ENCODE measurements at places on chromosomes 16 and 17. TPM values are rescaled to one million over a fixed set of nuclear protein-coding genes. Genes with fewer than 3 reads are reported as not detected.
A peak's percentile ranks its signal among the peaks of the same experiment; 100 is the strongest.

Gene KRTAP1-1
- total RNA-seq: not detected

Gene TMIGD1
- total RNA-seq: not detected

Gene KRTAP4-1
- total RNA-seq: not detected

Gene TBC1D3G
- total RNA-seq: not detected

Gene FNDC8
- total RNA-seq: not detected

DNA sequence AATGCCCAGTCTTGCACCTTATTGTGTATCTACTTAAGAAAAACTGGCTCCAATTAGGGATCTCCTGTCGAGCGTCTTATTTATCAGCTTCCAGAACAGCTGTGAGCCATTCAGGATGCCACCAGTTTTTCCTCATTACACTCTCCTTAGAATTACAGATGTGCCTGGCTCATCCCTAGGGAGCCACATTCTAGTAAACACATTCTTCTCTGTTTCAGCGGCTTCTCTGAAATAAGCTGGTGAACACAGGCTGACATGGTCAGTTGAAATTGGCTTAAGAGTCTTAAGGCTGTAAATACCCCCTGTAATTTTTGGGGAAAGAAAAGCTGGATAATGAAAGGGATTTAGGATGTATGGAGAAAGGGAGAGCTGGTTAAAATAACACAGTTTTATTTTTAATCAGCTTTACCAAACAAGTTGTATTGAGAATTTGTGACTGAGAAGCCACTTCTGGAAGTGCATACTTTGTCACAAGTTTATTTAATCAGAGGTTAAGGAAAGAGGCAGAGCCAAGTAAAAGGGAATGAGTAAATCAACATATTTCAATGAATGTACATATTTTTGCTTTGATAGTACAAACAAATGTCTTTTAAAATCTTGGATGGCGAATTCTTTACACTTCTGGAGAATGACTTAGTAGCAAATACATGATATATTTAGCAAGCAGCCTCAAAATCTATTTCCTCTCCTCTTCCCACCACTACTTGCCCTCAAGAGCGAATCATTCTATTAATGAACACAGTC, 562.0 kb upstream of the GOT2 start:
- DNase-seq: no peak
- no peaks in the 10 kb centered on the region for H3K27me3 ChIP-seq
- no peak overlapping the region for H3K27ac ChIP-seq
- no peaks in the 10 kb centered on the region for H3K36me3 ChIP-seq

- DNase-seq: peak; percentile 94
- peak overlapping the region; percentile 98 for H3K27ac ChIP-seq
- peaks cover 57% of the 10 kb centered on the region for H3K4me1 ChIP-seq
- H3K36me3 ChIP-seq: no peaks in the 10 kb centered on the region
- H3K4me3 ChIP-seq: no peak overlapping the region
These were observed 22.2 kb downstream of the KRT23 start for GRCh38 chr17:40915199-40915661.

DNA sequence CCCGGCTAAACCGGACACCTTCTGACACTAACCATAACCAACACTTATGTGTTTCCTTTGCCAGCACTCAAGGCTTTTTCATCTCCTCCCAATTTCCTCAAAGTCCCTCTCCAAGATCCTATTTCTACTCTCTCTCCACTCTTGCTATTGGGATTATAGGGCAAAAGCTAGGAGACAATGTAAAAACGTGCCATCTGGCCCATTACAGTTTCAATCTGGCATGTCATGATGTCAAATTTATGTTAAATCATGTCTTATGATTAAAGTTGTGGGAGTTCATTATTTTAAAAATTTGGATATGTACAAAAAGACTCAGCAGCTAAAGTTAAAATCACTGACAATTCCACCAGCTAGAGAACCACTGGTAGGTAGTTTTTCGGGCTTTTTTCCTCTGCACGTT, 77.3 kb downstream of the ZFHX3 start:
- H3K27me3 ChIP-seq: no peaks in the 10 kb centered on the region
- no peak overlapping the region for H3K27ac ChIP-seq
- H3K36me3 ChIP-seq: no peaks in the 10 kb centered on the region
- H3K4me3 ChIP-seq: no peak overlapping the region

- no peak for DNase-seq
- no peaks in the 10 kb centered on the region for H3K27me3 ChIP-seq
- no peak overlapping the region for H3K27ac ChIP-seq
- H3K36me3 ChIP-seq: no peaks in the 10 kb centered on the region
- H3K4me1 ChIP-seq: peaks cover 11% of the 10 kb centered on the region
These were observed 19.9 kb downstream of the ACTG1 start for GRCh38 chr17:81492706-81493105.

DNA sequence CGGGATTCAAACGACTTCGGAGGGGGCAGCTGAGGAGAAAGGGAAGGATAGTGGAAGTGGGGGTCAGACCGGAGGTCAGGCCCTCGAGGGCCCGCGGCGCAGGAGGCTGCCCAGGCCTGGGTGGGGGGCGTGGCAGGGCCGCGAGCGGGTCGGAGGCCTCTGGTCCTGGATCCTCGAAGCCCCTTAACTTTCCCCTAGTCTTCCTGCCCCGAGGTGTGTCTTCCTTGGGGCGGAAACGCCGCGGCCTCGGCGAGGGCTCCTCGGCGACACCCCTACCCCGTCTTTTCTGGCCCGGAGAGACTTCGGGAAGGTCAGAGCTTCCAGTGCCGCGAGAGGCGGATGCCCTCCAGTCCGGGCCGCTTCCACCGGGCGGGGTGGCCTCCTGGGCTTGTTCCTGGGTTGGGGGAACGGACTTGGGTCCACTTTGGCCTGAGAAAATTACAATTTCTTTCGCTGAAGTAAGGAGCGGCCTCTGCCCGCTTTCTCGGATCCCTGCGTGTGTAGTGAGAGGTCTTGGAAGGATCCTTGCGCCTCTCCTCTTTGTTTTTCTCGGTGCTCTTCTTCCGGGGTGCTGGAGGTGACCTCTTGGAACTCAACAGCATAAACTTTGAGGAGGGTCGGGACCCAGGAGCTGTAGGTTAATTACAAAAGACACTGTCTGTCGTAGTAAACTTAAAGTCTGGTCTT, 491 bp downstream of the IST1 start:
- DNase-seq: peak; percentile 9
- H3K27me3 ChIP-seq: no peaks in the 10 kb centered on the region

DNA sequence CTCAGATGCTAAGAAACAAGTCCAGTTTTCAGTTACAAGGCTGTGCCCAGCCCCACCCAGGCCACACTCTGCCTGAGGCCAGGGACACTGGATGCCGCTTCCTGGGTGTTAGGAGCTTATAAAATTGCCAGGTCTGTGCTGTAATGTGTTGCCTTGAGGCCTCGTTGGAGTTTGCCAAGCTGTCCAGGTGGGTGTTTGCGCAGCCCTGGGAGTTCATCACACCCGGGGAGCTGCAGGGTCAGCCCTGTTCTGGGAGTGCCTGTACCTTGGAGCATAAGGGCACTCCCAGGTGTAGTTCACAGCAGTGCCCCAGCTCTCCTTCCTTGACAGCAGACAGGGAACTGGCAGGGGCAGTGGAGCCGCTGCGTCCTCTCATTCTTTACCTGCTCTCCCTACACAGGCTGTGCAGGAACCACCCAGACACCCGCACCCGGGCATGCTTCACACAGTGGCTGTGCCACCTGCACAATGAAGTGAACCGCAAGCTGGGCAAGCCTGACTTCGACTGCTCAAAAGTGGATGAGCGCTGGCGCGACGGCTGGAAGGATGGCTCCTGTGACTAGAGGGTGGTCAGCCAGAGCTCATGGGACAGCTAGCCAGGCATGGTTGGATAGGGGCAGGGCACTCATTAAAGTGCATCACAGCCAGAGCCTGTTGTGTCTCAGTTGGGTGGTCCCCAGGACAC, 1.6 kb downstream of the GFER start:
- no peak overlapping the region for H3K27ac ChIP-seq
- peak; percentile 44 for DNase-seq
- H3K36me3 ChIP-seq: no peaks in the 10 kb centered on the region
- peak overlapping the region; percentile 90 for H3K4me3 ChIP-seq

DNA sequence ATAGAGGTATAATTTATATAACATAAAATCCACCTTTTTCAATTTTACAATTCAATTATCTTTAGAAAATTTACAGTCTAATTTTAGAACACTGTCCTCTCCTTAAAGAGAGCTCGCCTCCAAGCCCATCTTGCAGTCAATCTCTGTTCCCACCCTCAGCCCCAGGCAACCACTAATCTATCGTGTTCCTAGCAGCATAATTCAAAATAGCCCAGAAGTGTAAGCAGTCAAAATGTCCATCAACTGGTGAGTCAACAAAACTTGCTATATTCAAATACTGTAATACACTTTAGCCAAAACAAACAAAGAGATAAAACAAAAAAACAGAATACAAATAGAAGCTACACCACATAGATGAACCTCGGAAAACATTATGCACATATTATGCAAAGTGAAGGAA, 1006.8 kb upstream of the EEF2KMT start:
- no peak overlapping the region for H3K27ac ChIP-seq
- H3K4me3 ChIP-seq: no peak overlapping the region
- no peaks in the 10 kb centered on the region for H3K27me3 ChIP-seq
- DNase-seq: no peak
- H3K36me3 ChIP-seq: no peaks in the 10 kb centered on the region

DNA sequence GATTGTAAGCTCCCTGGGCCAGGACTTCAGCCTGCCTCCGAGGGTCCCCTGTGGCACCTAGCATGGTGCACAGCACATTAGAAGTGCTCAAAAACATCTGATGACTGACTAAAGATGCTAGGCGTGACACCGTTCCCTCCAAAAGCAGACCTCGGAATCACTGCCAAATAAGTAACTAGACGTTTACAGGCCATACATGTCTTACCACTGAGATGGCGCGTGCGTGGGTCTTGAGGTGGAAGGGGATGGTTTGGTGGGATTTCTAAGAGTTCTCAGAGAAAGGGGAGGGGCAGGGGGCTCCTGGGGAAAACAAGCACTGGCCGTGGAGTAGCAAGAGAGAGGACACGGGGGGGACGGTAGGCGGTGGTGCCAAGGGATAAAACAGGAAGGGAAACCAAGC, 12.4 kb downstream of the MPO start:
- DNase-seq: no peak
- no peaks in the 10 kb centered on the region for H3K4me1 ChIP-seq
- H3K27ac ChIP-seq: no peak overlapping the region
- H3K4me3 ChIP-seq: no peak overlapping the region
- peaks cover 55% of the 10 kb centered on the region for H3K27me3 ChIP-seq
- no peaks in the 10 kb centered on the region for H3K36me3 ChIP-seq
